ENCODE measurements at places on chromosomes 5 and 9.

DNA sequence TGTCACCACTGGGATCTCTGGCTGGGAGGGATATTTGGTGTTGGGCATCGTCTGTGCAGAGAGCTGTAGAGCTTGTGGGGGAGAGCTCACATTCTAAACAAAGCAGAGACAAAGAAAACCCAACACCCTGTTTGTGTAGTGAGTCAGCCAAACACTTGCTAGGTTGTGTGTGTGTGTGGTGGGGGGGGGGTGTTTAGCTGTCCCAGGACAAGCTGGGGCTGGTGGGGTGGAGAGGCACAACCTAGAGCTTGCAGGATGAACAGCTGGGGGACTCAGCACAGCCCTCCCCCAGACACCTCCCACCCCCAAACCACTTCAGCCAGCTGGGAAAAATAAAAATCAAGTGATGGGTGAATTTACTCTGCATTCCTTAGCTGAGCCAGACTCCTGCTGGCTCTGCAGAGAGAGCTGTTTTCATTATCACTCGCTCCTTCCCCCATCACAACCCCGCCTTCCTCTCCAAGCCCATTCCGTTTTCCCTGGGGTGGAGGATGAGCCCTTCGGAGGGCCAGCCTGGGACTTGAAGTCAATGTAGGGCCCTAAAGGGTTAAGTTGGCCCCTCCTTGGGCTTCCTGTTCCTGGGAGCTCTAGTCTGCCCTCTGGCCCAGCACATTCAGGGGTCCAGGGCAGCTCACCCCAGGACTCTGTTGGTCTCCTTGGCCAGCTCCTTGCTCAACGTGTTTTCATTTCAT is 2.6 kb downstream of the OLFML2A start:
- DNase-seq = no peak

- DNase-seq = no peak
Observed at GRCh38 chr9:129886226-129887174, 51.2 kb downstream of the USP20 start.

GRCh38 chr5:112018846-112019245 is 261.9 kb upstream of the NREP start:
- no peak for DNase-seq

DNA sequence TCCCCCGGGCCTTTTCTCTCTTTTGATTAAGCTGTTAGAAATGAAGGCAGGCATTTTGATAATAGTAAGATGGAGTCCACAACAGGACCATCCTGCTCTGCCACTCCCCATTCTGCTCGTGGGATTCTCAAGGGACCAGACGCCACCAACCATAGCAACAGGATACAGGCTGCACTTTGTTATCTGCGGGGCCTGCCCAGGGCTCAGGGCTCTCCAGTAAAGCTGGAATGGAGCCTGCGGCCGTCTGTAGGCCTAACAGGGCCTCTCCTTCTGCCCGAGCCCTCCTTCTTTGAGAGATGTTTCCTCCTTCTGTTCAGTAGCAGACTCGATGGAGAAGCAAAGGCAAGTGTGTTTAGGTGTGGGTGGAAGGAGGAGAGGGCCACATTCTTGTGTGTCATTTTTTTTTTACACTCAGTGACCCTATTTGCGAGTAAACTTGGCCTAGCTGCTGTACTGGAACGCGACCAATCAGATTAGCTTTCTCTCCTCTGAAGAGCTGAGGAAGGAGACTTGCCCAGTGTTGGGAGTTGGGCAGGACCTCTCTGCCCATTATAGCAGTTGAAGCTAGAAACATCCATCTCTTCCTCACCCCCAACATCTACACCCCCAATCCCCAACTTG is 8.9 kb upstream of the EPB41L4B start:
- no peak for DNase-seq

GRCh38 chr9:93591301-93592007 is 15.1 kb downstream of the PHF2 start:
- DNase-seq = no peak

DNA sequence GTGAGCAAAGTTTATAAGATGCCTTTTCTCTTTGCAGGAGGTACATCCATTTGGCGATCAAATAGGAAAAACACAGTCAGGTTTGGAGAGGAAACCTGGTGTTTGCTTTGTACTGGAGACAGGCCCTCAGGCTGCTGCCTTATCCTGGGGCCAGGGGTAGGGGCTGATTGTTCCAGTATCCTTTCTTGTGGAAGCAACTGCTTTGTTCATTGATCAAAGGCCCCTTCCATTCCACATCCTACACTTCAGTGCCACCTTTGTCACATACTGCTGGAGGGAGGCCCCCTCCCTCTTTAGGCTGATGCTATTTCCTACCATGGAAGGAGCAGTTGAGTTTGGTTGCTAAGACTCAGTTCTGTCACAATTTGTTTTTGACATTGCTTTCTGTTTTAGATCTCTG is 778.1 kb downstream of the TLR4 start:
- DNase-seq = no peak

DNA sequence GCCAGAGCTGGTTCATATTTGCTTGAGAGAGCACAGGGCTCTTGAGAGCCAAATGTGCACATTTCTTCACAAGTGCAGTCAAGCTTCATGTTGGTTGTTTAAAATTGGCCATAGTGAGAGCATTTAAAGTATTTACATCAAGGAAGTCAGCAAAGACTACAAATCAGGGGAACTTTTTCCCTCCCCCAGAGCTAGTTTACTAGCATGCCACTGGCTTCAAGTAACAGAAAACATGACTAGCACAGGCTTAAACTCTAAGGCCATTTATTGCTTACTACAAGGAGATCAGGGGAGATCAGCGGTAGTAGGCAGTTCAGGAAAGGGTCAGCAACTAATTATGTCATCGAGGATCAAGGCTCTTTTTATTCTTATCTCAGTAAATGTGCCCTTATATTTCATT is 11.0 kb upstream of the CCDC171 start:
- no peak for DNase-seq

GRCh38 chr9:73548201-73548600 is 396.5 kb downstream of the ANXA1 start:
- no peak for DNase-seq

- DNase-seq = no peak
Observed at GRCh38 chr9:7443541-7443940, 356.0 kb downstream of the DMAC1 start.

- DNase-seq = no peak
Observed at GRCh38 chr9:91783876-91784672, 166.0 kb downstream of the ROR2 start.

- DNase-seq = no peak
Observed at GRCh38 chr9:37987467-37987981, 81.5 kb downstream of the SHB start.

DNA sequence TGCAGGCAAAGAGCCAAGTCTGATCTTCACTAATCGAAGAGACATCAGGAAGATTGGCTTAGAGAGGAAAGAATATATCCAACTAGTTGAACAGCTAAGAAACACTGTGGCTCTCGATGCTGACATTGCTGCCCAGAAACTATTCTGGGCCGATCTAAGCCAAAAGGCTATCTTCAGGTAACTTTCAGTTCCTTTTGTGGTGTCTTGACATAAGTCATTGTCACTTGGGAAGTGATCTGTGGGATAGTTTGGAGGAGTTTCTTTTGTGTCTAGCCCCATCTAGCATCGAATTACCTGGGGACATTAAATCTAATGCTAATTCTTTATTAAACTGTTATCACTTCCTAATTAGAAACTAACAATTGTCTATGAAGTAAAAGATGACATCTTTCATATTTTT is 24.0 kb downstream of the VLDLR start:
- peak; percentile 40 for DNase-seq

GRCh38 chr5:147912011-147912410 is 5.7 kb upstream of the C5orf46 start:
- DNase-seq = no peak

GRCh38 chr5:17058438-17058837 is 122.3 kb upstream of the MYO10 start:
- no peak for DNase-seq

- no peak for DNase-seq
Observed at GRCh38 chr5:106374956-106375355, 1295.8 kb downstream of the EFNA5 start.

DNA sequence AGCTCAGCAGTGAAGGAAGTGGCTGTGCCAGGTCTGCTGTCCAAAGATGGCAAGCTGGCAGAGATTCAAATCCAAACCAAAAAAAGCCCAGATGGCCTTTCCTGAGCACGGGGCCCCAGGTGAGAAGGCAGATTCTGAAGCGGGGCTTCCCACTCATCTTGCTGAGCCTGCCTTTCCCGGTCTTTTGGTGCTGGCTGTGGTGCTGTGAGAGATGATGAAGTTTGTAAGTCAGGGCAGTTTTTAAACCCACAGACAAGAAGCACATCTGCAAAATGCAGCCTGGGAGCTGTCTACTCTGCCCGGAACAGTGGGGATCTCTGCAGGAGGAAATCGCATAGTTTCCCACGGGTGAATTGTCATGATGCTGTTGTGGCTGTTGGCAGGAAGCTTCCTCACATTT is 85.0 kb upstream of the IRX4 start:
- DNase-seq = no peak

- no peak for DNase-seq
Observed at GRCh38 chr9:16510482-16510881, 360.0 kb downstream of the BNC2 start.

GRCh38 chr5:96287136-96287535 is 145.9 kb downstream of the PCSK1 start:
- DNase-seq = no peak

DNA sequence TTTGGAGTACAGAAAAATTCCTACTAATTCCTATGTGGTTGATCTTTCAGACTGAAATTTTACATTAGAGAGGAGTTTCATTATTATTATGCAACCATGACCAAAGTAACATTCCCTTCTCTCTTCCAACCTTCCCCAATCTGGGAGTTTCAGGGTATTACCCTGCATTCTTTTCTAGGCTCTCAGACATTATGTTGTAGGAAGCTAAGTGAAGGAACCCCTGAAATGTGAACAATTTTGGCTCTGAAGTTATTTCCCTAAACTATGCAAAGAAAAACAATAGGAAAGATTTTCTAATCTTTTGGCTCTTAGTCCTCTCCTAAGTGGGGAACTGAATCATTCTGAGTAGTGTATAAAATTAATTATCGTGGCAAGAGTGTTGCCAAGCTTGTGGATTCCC is 63.3 kb upstream of the ZFAND5 start:
- DNase-seq = no peak
